ENCODE measurements at places on chromosomes 5 and 9.
A peak's percentile ranks its signal among the peaks of the same experiment; 100 is the strongest.

DNA sequence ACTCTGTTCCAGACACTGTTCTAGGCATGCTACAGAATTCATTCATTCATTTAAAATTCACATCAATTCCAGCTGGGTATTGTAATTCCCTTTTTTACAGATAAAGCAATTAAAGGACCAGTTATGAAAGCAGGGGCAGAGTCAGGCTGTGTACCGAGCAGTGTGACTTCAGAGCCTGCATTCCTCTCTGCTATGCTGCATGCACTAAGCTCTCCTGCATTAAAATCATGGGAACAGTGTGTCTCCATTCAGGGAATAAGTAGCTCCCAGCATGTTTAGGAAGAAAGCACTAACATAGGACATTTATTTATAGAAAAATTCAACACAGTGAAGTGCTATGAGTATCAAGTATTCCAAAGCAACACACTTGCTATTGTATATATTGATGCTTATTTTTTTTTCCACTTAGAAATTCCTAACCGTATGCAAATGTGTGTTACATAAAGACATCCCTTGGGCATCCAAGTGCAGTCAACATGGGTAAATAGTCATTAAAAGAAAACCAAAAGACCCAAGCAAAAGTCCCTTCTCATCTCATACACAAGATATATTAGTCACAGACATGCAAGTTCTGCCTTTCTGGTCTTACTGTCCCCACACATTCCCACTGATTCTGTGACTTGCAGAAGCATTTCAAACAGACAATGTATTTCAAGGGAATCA is 173.7 kb downstream of the GABRB2 start:
- no peaks in the 10 kb centered on the region for H3K36me3 ChIP-seq
- no peak overlapping the region for H3K4me3 ChIP-seq
- H3K27me3 ChIP-seq: no peaks in the 10 kb centered on the region
- H3K27ac ChIP-seq: no peak overlapping the region
- no peak for DNase-seq

GRCh38 chr5:144433140-144433822 is 262.6 kb downstream of the KCTD16 start:
- H3K36me3 ChIP-seq: no peaks in the 10 kb centered on the region
- DNase-seq: no peak
- no peaks in the 10 kb centered on the region for H3K27me3 ChIP-seq
- no peaks in the 10 kb centered on the region for H3K4me1 ChIP-seq
- no peak overlapping the region for H3K4me3 ChIP-seq
- H3K27ac ChIP-seq: no peak overlapping the region

DNA sequence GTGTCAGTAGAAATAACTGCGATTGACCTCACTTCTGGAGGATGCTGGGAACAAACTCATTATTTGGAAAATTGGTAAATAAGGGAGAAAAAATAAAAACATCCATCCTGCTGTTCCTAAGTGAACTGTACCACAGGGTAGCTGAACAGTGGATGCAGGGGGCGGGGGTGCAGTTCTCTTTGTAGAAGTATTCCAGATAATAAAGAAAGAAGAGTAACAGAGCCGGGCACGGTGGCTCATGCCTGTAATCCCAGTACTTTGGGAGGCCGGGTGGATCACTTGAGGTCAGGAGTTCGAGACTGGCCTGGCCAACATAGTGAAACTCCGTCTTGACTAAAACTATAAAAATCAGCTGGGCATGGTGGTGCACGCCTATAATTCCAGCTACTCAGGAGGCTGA is 132.1 kb downstream of the COL23A1 start:
- H3K4me3 ChIP-seq: no peak overlapping the region
- H3K27me3 ChIP-seq: no peaks in the 10 kb centered on the region
- H3K36me3 ChIP-seq: no peaks in the 10 kb centered on the region
- no peak for DNase-seq
- no peak overlapping the region for H3K27ac ChIP-seq

GRCh38 chr5:98543490-98543889 is 230.0 kb upstream of the RGMB start:
- no peaks in the 10 kb centered on the region for H3K4me1 ChIP-seq
- no peak overlapping the region for H3K27ac ChIP-seq
- no peaks in the 10 kb centered on the region for H3K27me3 ChIP-seq
- DNase-seq: no peak
- no peak overlapping the region for H3K4me3 ChIP-seq

DNA sequence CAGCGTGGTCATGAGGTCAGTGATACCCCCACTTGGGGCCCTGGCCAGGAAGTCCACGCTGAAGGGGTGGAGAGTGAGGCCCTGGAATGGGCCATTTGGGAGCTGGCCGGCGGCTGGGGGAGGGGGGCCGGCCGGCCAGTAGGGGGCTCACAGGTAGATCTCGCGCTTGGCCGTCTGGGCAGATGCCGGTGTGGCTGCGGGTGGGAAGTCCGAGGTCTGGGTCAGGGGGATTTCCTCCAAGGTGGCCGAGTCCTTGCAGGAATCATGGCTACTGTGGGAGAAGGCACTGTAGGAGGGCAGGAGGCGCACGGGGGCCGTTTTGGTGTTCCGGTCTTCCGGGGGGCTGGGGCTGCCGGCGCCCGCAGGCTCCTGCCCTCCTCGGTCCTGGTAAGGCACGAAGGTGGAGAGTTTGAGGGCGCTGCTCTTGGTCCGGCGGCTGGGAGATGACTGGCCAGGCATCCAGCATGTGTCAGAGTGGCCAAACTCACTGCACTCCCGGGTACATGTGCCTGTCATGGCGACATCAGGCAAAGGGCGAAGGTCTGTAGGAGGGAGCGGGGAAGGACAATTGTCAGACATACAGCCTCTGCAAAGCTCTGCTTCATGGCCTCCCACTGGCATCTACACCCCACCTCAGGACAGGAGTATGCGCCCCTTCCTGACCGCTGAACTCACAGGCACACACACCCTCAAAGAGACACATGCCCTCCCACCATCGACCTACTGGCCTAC is 24.1 kb downstream of the PCDH1 start:
- no peaks in the 10 kb centered on the region for H3K27me3 ChIP-seq
- H3K27ac ChIP-seq: no peak overlapping the region
- peaks cover 2% of the 10 kb centered on the region for H3K4me1 ChIP-seq
- no peak for DNase-seq
- no peak overlapping the region for H3K4me3 ChIP-seq

DNA sequence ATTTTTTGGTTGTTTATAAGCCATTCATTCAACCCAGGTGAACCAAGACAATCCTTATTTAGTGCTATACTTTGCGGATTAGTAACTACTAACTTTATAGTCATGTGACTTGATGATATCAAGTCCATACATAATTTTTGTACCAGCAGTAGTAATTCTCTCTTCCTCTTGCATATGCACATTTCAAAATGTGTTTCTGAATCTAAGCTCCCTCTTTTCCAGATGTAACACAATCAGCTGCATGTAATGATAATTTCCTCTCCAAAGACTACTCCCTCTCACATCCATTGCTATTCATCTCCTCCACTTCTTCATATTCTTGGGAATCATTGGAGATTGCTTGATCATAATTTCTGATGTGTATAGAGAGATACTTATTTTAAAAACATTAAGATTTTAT is 510.1 kb upstream of the CDH18 start:
- no peaks in the 10 kb centered on the region for H3K27me3 ChIP-seq
- no peak overlapping the region for H3K4me3 ChIP-seq
- H3K27ac ChIP-seq: no peak overlapping the region
- no peak for DNase-seq
- no peaks in the 10 kb centered on the region for H3K4me1 ChIP-seq

- no peak within 1 kb of the TSS for H3K27ac ChIP-seq
- no peaks in the 10 kb centered on the region for H3K36me3 ChIP-seq
- DNase-seq: peak; percentile 28
- peak within 1 kb of the TSS; percentile 54 for H3K4me3 ChIP-seq
- H3K27me3 ChIP-seq: peaks cover 41% of the 10 kb centered on the region
- peaks cover 6% of the 10 kb centered on the region for H3K4me1 ChIP-seq
Measured at GRCh38 chr9:17578911-17579793, at the start of gene SH3GL2. Gene SH3GL2, plus strand, starts transcription at chr9:17579066.

- peak overlapping the region; percentile 7 for H3K27ac ChIP-seq
- H3K27me3 ChIP-seq: no peaks in the 10 kb centered on the region
- no peak for DNase-seq
- H3K4me1 ChIP-seq: peaks cover 30% of the 10 kb centered on the region
Measured at GRCh38 chr5:133245191-133246052, 193.6 kb downstream of the HSPA4 start.

GRCh38 chr5:36029914-36030313 is 36.8 kb downstream of the UGT3A2 start:
- no peak overlapping the region for H3K27ac ChIP-seq
- DNase-seq: no peak
- H3K4me3 ChIP-seq: no peak overlapping the region

DNA sequence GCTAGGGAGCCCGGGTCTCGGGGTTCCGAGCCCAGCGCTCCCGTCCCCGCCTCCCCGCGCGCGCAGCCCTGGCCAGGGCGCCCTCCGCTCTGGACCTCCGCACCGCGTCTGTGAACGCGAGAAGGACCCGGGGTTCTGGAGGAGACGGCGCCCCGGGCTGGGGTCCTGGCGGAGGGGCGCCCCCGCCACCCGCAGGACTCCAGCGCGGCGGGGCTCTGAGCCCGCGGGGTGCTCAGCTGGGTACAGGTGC is 431 bp downstream of the TMOD1 start:
- peaks cover 17% of the 10 kb centered on the region for H3K4me1 ChIP-seq
- peaks cover 27% of the 10 kb centered on the region for H3K27me3 ChIP-seq
- H3K4me3 ChIP-seq: peak overlapping the region; percentile 71
- peaks cover 3% of the 10 kb centered on the region for H3K36me3 ChIP-seq
- no peak overlapping the region for H3K27ac ChIP-seq

DNA sequence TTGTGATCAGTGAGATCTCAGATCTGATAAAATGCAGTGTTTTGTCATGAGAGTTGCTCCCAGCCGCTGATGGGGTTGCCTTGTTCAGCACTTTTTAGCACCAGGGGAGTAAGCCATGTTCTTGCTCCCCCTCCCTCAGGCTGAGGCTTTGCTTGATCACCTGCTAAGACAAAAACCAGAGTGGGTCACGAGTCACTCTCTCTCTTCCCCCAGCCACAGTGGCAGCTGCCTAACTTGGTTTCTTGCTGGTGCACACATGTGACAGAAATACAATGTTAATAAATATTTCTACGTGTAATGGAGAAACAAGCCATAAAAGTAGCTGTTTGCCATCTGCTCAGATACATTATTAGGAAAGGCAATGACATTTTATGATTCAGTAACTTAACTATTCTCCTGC is 212.4 kb upstream of the DMRT1 start:
- H3K36me3 ChIP-seq: no peaks in the 10 kb centered on the region
- no peaks in the 10 kb centered on the region for H3K27me3 ChIP-seq
- H3K4me3 ChIP-seq: no peak overlapping the region
- peaks cover 19% of the 10 kb centered on the region for H3K4me1 ChIP-seq
- DNase-seq: no peak
- H3K27ac ChIP-seq: no peak overlapping the region

- peaks cover 17% of the 10 kb centered on the region for H3K36me3 ChIP-seq
- peaks cover 18% of the 10 kb centered on the region for H3K4me1 ChIP-seq
- H3K27me3 ChIP-seq: no peaks in the 10 kb centered on the region
- DNase-seq: no peak
- H3K27ac ChIP-seq: no peak overlapping the region
- no peak overlapping the region for H3K4me3 ChIP-seq
Measured at GRCh38 chr9:125284855-125285254, 23.2 kb downstream of the GAPVD1 start.

- no peak overlapping the region for H3K27ac ChIP-seq
- H3K36me3 ChIP-seq: no peaks in the 10 kb centered on the region
- H3K4me3 ChIP-seq: no peak overlapping the region
- no peak for DNase-seq
- peaks cover 8% of the 10 kb centered on the region for H3K27me3 ChIP-seq
- no peaks in the 10 kb centered on the region for H3K4me1 ChIP-seq
Measured at GRCh38 chr5:2267991-2268390, 385.3 kb upstream of the IRX4 start.

- peaks cover 24% of the 10 kb centered on the region for H3K27me3 ChIP-seq
- DNase-seq: peak; percentile 57
- no peak within 1 kb of the TSS for H3K27ac ChIP-seq
- no peak within 1 kb of the TSS for H3K4me3 ChIP-seq
Measured at GRCh38 chr9:133534346-133535291, at the start of gene ADAMTSL2. Gene ADAMTSL2, plus strand, starts transcription at chr9:133534704. Its CDS starts 2,009 bp downstream, at chr9:133536713.

DNA sequence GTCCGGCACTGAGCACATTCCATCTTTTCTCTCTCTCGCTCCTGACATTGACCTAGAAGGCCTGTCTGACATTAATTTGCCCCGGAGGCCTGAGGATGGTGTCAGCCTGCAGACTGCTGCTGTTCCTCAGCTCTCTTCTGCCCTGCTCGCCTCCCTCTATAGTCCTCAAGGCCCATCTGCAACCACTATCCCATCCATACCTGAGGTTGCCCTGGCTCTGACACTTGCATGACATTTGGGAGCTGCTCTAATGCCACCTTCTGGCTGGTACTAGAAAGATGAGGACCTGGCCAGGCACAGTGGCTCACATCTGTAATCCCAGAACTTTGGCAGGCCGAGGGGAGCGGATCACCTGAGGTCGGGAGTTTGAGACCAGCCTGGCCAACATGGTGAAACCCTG is 38.6 kb upstream of the GGTA1 start:
- no peak for DNase-seq
- no peak overlapping the region for H3K27ac ChIP-seq
- no peak overlapping the region for H3K4me3 ChIP-seq
- no peaks in the 10 kb centered on the region for H3K27me3 ChIP-seq
- no peaks in the 10 kb centered on the region for H3K36me3 ChIP-seq

GRCh38 chr9:93059011-93059714 is 662 bp downstream of the SUSD3 start:
- H3K4me1 ChIP-seq: peaks cover 62% of the 10 kb centered on the region
- peaks cover 7% of the 10 kb centered on the region for H3K36me3 ChIP-seq
- H3K27ac ChIP-seq: peak overlapping the region; percentile 96
- H3K27me3 ChIP-seq: no peaks in the 10 kb centered on the region

DNA sequence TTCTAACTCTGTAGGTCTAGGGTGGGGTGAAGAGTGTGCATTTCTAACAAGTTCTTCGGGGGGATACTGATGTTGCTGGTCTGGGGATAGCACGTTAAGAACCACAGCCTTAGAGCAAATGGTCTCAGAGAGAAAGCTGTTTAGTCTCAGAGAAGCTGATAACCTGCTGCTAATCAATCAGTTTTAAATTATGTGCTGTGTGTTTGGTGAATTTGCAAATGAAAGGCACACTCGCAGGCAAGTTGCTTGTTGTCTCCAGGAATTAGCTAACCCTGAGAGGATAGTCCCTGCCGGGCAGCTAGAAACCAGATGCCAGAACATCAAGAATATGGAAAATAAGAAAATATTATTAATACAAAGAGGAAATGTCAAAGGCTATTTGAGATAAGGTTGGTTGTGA is 79.2 kb downstream of the DMRT2 start:
- H3K27ac ChIP-seq: no peak overlapping the region
- no peaks in the 10 kb centered on the region for H3K4me1 ChIP-seq
- H3K4me3 ChIP-seq: no peak overlapping the region
- H3K27me3 ChIP-seq: peaks cover 8% of the 10 kb centered on the region

DNA sequence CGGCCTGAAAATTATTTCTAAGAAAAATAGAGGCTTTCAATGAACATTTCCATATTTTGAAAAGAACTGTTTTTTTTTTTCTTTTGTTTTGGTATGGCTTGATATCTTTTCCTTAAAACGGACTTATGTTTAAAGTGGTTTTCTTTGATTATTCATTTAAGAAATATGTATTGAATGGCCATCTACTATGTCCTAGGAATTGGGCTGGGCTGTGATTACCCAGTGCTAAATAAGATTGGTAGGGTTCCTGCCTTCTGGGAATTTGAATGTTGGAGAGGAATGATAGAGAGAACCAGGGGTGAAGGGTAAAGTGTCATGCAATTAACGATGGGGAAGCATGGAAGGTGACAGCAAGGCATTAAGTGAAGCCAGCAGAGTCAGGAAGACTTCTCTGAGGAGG is 33.2 kb downstream of the TNFSF8 start:
- H3K27me3 ChIP-seq: no peaks in the 10 kb centered on the region
- H3K36me3 ChIP-seq: peaks cover 42% of the 10 kb centered on the region
- H3K27ac ChIP-seq: peak overlapping the region; percentile 48
- no peak overlapping the region for H3K4me3 ChIP-seq
- DNase-seq: no peak

Measured in activated T-cell treated with anti-CD3 and anti-CD28 coated beads, Interleukin-2, amount 50 U/mL, for 24 hours (primary cell).